ENCODE measurements at places on chromosomes 7 and 10. TPM values are rescaled to one million over a fixed set of nuclear protein-coding genes. Genes with fewer than 3 reads are reported as not detected.

GRCh38 chr10:96700374-96701099 lies 19.8 kb downstream of the PIK3AP1 start:
- DNase-seq = peak; percentile 92

- no peak for DNase-seq
Observed at GRCh38 chr7:28630350-28630749, 218.0 kb downstream of the CREB5 start.

The LIPK gene
- polyA plus RNA-seq = not detected

The ARHGAP22 gene
- polyA plus RNA-seq = 7.0 TPM

Data from naive B cell (primary cell).